NCI-H524 treated with DMSO at 0.1 percent for 48 hours (cell line): ENCODE measurements at places on chromosomes 11 and 22.

DNA sequence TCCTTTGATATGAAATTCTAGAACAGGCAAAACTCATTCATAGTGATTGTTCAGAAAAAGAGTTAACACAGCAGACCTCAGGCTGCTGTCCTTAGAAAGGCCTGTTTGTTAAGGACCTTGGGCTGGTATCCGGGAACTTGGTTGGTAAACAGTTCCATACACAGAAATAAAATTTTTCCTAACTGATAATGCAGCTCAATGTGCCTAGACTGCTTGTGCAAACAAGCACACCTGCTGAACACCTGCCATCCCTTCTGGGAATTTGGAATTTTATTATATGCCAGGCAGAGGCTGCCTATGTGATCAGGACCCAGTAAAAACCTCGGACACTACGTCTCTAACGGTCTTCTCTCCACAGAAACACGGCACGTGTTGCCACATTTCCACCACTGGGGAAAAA, 11.5 kb downstream of the THAP12 start:
- no peak for DNase-seq

GRCh38 chr22:45757936-45758335, 86.3 kb downstream of the ATXN10 start:
- DNase-seq, result no peak

DNA sequence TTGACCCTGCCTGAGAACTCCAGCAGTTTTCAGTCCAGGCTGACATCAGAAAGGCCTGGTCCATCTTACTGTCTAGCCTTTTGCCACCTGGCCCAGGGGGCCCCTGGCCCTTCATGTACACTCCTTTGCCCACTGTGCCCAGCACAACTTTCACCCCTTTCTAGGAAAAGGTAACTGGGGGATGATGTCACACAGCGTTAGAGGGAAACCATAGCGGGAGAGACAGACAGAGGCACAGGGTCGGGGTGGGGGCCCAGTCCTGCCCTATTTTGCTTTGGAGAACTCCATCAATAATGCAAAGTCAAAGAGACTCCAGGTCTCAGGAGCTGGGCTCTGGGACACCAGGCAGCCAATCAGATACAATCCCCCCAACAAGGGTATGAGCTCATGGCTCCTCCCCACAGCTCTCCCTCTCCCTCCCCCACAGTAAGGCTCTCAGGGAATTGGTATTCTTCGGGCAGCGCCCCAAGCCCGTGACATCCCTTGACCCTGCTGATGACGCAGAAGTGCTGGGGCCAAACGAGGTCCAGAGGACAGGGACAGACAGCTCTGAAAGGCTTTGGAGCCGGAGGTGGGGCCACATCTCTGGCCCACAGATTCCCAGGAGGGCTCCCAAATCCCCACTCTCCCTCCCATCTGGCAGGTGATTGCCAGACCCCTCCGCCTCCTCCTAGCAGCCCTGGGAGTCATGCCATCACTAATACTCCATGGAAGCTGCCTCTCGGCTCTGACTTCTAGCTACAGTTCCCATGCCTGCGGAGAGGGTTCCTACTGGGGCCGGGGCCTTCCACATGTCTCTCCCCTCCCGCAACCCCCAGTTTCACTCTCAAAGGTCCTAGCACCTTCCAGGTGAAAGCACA, 5.9 kb downstream of the USP2 start:
- DNase-seq, result no peak

GRCh38 chr11:1260023-1260501, 37.2 kb downstream of the MUC5B start:
- DNase-seq, result no peak

DNA sequence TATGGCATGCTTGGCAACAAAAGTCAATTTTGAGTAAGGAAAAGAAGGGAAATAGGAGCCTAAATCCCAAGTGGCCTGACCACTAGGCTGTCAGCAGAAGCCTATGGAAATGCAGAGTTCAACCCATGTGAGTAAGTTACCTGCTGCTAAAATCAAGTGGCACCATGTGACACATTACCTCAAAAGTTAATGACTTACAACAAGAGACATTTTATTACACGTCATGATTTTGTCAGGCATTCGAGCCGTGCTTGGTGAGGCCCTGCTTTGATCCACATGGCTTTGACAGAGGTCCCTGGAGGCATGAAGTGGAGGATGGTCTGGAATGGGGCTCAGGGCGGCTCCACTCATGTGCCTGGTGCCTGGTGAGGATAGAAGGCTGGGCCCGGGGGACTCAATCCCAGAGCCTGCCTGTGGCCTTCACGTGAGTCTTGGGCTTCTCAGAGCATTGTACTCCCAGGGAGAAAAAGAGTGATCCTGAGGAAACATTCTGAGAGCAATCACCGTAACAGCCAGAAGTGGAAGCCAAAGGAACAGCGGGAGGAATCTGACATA, 339.1 kb upstream of the B3GAT1 start:
- no peak for DNase-seq

- DNase-seq, result peak; percentile 61
Observed at GRCh38 chr22:48146426-48146825, 1384.0 kb downstream of the TBC1D22A start.

GRCh38 chr11:47616726-47617416, 22.7 kb upstream of the C1QTNF4 start:
- DNase-seq, result no peak

DNA sequence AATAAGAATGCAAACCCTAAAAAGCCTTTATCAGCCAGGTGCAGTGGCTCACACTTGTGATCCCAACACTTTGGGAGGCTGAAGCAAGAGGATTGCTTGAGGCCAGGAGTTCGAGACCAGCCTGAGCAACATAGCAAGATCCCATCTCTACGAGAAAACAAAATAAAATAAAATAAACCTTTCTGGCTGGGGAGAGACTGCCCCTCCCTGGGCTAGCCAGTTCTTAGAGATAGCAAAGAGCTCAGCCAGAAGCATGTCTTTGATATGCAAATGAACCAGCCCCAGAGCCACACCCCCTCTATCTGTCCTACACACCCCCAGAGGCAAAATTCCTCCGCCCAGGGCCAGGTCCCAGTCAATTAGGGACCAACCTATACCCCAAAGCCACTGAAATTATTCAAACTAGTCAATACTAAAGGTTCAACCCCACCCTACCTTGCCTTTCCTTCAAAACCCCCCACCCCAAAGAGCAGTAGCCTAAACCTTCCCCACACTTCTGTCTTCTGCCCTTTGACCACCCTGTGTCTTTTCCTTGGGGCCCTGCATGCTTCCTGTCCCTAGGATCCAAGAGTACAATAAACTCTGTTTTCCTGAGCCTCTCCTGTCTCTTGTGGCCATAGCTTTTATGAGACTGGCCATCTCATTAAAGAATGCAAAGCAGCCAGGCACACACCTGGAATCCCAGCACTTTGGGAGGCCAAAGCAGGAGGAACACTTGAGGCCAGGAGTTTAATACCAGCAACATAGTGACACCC, 37.3 kb upstream of the CXCR5 start:
- DNase-seq, result no peak

DNA sequence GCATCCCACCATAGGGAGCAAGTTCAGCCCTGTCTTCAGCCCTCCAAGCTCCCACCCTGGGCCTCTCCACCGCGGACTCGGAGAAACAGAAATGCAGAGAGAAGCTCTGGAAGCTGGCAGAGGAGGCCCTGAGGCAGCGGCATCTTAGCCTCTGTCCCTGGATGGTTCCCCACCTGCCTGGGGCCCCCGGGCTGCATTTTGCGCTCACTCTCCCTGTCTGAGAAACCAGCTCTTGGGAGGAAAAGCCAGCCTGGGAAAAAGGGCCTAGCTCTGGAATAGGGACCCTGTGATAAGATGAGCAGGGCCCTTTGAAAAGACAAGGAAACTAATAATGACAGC, 12.0 kb upstream of the SPI1 start:
- DNase-seq, result no peak

GRCh38 chr22:31184015-31184414, 24.0 kb downstream of the RNF185 start:
- no peak for DNase-seq

- no peak for DNase-seq
Observed at GRCh38 chr22:36386351-36386899, 1.3 kb downstream of the MYH9 start.

DNA sequence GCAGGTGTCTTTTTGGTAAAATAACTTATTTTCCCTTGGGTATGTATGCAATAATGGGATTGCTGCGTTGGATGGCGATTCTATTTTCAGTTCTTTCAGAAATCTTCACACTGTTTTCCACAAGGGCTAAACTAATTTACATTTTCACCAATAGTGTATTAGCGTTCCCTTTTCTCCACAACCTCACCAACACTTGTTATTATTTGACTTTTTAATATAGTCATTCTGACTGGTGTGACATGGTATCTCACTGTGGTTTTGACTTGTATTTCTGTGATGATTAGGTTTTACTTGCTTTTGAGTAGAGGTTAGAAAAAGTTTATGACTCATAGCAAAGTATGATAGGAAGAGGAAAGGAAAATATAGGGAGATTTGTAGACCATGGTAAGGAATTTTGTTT, 92.3 kb downstream of the DLG2 start:
- DNase-seq, result no peak

DNA sequence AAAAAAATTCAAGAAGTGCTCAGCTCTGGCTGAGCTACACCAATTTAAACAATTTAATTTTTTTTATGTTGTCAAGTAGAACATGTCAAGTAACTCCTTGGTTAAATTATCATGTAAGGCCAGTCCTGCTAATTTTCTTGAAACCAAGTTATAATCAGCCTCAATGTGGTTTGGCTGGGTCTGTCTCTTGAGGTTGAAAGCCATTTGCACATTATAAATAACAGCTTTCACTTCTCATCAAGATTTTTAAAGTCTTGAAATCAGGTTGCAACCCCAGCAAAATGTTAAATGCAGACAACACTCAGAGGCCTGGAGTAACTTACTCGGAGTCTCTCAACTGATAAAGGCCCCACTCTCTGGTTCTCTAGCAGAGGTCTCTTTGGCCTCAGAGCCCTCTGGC, 324.4 kb downstream of the BRD1 start:
- DNase-seq, result no peak

- no peak for DNase-seq
Observed at GRCh38 chr11:57644748-57645688, 4.7 kb downstream of the YPEL4 start.

- no peak for DNase-seq
Observed at GRCh38 chr11:18794956-18795355, 3.4 kb upstream of the PTPN5 start.

DNA sequence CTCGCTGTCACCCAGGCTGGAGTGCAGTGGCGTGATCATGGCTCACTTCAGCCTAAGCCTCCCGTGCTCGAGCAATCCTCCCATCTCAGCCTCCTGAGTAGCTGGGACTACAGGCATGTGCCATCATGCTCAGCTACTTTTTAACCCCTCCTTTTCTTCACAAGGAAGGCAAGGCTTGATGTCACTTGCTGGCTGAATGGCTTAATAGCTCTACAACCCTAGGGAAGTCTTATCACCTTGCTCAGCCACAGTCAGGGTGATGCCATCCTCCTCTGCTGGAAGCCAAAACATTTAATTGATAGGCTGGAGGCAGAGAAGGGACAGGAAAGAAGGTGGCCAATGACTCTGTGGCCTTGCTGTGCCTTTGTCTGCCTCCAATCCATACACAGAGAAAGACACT, 131.9 kb downstream of the MED15 start:
- no peak for DNase-seq

DNA sequence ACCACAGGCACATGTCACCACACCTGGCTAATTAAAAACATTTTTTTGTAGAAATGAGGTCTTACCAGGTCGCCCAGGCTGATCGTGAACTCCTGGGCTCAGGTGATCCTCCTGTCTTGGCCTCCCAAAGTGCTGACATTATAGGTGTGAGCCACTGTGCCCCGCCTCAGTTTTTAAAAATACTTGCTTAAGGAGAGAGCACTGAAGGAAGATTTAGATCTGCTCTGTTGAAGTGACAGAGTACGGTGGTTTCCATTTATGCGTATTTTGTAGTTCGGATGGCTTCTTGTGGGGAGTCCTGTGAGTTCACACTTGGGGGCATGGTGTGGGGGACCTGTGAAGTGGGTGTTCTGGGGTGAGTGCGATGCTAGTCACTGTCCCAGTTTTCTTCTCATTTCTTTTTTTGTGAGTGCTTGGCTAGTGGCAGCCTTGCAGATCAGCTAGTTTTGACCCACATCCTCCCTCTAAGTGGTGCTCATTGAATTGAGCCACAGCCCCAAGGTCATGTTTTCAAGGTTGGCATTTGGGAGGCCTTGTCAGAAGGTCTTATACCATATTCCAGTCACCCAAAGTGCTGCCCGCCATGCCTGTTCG, 31.5 kb downstream of the PTPRJ start:
- DNase-seq, result no peak

DNA sequence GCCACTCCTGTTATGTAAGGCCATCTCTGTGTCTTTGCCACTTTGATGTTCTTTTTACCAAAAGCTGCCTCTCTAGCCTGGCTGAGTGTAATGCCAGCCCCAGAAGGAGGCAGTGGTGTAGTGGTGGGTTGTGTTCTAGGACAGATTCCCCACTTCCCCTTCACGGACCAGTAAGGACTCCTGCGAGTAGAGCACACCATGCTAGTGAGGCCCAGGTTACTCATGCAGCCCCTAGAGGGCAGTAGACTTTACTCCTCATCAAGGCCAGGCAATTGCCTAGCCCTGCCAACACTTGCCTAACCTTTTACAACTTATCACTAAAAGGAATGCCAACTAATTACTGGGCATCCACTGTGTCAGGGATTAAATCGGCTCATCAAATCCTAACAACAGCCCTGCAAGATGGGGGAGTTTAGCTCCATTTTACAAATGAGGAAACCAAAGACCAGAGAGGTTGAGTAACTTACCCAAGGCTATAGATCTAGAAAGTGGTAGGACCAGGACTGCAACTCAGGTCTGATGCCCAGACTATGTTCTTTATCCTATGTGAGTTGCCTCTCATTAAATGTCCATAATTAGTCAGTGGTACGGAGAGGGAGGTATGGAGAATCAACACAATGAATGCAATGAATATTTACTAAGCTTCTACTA, 75.3 kb downstream of the APIP start:
- DNase-seq, result no peak

- DNase-seq, result no peak
Observed at GRCh38 chr11:83933008-83933407, 646.8 kb upstream of the CCDC90B start.

GRCh38 chr11:8828046-8828445, 82.9 kb upstream of the AKIP1 start:
- DNase-seq, result no peak

GRCh38 chr11:34650528-34650927, 29.6 kb downstream of the EHF start:
- DNase-seq, result no peak

DNA sequence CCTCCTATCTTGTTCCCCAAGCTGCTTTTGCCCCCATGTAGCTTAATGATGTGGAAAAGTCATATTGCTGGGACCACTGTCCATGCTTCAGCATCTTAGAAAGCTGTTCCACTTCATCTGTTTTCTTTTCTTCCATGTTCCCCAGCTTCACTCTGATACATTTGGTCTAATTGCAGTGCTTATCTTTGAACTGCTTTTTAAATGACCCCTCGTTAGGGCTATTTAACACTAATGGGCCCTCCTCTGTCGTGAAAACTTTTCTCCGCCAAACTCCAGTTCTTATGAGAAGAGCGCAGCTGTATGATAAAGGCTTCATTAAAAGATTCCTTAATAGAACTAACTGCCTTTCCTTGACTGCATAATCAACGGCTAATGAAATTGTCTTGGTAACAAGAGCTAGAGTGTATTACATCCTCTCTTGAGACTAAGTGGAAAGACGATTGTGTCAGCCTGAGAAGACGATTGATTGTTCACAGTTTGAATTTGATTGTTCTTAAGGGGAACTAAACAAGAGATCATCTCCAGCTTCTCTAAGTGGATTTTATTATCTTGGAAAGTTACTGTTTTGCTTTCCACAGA, 165.0 kb upstream of the MTNR1B start:
- DNase-seq, result no peak

GRCh38 chr11:97614606-97615005, 1224.8 kb downstream of the JRKL start:
- DNase-seq, result no peak

- no peak for DNase-seq
Observed at GRCh38 chr11:25733777-25734176, 598.2 kb upstream of the ANO3 start.
